ENCODE measurements at places on chromosomes 16 and 17. TPM values are rescaled to one million over a fixed set of nuclear protein-coding genes. Genes with fewer than 3 reads are reported as not detected.

GRCh38 chr17:40614431-40615067 lies 33.1 kb downstream of the SMARCE1 start:
- no peak for DNase-seq
- H3K36me3 ChIP-seq: no peaks in the 10 kb centered on the region
- H3K4me1 ChIP-seq: peaks cover 10% of the 10 kb centered on the region
- peaks cover 48% of the 10 kb centered on the region for H3K27me3 ChIP-seq
- H3K27ac ChIP-seq: no peak overlapping the region

DNA sequence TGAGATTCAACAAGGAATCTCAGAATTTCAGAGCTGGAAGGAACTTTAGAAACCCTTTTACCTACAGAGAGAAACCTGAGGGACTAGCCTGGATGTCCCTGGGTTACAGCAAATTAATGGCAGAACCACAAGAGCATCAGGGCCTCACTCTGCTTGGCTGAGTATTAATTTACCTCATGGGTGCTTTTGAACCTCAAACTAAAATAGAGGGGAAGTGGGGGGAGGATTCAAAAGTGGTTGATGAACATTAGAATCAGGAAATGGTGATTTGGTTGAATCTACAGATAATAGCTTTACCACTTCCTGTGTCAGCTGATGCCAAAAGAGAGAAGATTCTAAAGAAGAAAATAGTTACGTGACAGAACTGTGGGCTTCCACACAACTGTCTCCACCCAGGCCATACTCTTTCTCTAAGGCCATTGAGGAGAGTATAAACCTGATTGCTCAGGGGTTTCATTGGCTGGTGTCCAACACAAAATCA lies 11.3 kb upstream of the SKAP1 start:
- peaks cover 11% of the 10 kb centered on the region for H3K27me3 ChIP-seq
- H3K4me3 ChIP-seq: no peak overlapping the region
- no peaks in the 10 kb centered on the region for H3K36me3 ChIP-seq
- peak overlapping the region; percentile 33 for H3K27ac ChIP-seq

- peaks cover 37% of the 10 kb centered on the region for H3K36me3 ChIP-seq
- no peak overlapping the region for H3K27ac ChIP-seq
- H3K4me1 ChIP-seq: no peaks in the 10 kb centered on the region
- no peaks in the 10 kb centered on the region for H3K27me3 ChIP-seq
- no peak for DNase-seq
- H3K4me3 ChIP-seq: no peak overlapping the region
These were observed 13.9 kb downstream of the MMP2 start for GRCh38 chr16:55492756-55493380.

DNA sequence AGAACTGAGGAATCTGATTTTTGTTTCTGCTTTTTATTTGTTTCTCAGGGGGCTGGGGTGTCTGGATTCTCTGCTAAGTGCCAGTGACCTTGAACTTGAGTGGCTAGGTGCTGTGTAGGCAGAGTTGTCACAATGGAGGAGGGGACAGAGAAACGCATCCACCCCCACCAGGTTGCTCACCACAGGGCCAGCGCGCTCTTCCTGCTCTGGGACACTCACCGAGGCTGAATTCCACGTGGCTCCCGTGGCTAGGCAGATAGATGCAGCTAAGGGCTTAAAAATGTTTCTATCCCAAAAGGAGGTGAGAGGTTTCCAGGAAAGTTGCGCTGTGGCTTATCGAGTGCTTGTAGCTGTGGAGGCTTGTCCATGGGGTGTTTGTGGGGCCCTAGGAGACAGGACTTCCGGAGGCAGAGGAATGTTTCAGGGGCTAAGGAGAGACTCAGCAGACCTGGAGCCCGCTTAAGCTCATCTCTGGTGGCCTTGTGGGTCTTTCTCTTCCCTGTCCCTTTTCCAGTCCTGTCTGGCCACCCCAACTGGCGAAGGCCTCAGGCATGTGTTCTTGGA lies 36.8 kb downstream of the ADCY7 start:
- H3K27ac ChIP-seq: no peak overlapping the region
- H3K36me3 ChIP-seq: no peaks in the 10 kb centered on the region
- peaks cover 9% of the 10 kb centered on the region for H3K4me1 ChIP-seq
- peak; percentile 10 for DNase-seq

GRCh38 chr16:55530316-55530856 lies 21.5 kb downstream of the LPCAT2 start:
- H3K36me3 ChIP-seq: peaks cover 12% of the 10 kb centered on the region
- H3K27ac ChIP-seq: no peak overlapping the region
- no peak overlapping the region for H3K4me3 ChIP-seq
- DNase-seq: no peak
- no peaks in the 10 kb centered on the region for H3K4me1 ChIP-seq
- H3K27me3 ChIP-seq: no peaks in the 10 kb centered on the region

DNA sequence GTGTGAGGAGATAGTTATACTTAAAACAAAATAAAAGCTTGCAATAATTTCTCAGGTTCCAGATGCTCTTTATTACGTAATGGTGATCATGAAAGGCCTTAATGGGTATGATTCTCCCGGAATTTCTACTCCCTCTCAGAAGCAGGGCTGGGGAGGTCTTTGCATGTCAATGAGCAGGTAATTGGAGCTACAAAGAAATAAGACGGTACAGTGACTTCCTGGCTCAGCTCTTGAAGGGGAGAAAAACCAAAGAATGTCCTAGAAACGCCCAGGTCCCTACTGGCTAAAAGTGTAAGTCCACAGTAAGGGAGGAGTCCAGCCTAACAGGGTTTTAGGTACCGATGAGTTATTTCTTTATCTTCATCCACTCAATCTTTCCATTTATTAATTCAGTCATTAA lies 390.9 kb downstream of the TMEM114 start:
- no peak overlapping the region for H3K27ac ChIP-seq
- H3K4me1 ChIP-seq: no peaks in the 10 kb centered on the region
- DNase-seq: no peak
- no peaks in the 10 kb centered on the region for H3K27me3 ChIP-seq
- H3K4me3 ChIP-seq: no peak overlapping the region

DNA sequence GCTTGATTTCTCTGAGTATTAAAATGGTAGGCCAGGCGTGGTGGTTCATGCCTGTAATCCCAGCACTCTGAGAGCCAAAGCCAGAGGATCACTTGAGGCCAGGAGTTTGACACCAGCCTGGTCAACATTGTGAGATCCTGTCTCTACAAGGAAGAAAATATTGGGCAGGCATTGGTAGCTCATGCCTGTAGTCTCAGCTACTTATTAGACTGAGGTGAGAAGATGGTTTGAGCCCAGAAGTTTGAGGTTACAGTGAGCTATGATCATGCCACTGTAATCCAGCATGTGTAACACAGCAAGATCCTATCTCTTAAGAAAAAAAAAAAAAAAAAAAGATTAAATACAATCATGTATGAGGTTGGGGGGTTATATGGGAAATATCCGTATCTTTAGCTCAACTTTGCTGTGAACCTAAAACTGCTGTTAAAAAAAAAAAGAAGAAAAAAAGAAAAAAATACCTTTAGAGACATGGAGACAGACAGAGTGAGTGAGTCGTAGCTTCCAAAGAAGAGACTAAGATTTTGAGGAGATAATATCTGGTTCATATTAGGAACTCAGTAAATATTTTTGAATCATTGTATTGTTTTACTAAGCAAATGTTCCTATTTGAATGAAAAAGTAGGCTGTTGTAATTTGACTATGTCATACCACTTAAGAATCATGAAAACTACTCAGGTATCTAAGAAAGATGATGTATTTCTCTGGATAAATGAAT lies 325.7 kb upstream of the TBX2 start:
- H3K27ac ChIP-seq: no peak overlapping the region
- H3K4me3 ChIP-seq: no peak overlapping the region
- H3K4me1 ChIP-seq: no peaks in the 10 kb centered on the region
- peaks cover 11% of the 10 kb centered on the region for H3K36me3 ChIP-seq
- no peak for DNase-seq
- H3K27me3 ChIP-seq: no peaks in the 10 kb centered on the region

DNA sequence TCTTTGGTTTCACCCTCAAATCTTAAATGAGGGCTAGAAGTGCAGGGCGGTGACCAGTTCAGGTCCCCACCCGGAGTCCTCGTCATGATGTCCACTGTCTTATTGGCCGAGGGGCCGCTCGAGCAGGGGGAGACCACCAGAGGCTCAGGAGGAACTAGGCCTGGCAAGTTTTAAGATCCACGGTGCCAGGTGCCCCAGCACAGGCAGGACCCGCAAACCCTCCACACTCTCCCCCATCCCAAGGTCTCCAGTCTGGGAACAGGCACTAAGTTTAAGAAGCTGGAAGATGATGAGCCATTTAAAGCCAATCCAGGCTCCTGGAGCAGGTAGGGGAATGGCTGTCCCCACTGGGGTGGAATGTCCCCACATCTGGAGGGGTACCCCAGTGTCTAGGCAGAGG lies 4.1 kb downstream of the DLX3 start:
- no peak for DNase-seq
- H3K4me1 ChIP-seq: peaks cover 21% of the 10 kb centered on the region
- no peak overlapping the region for H3K4me3 ChIP-seq
- H3K36me3 ChIP-seq: no peaks in the 10 kb centered on the region
- no peak overlapping the region for H3K27ac ChIP-seq

DNA sequence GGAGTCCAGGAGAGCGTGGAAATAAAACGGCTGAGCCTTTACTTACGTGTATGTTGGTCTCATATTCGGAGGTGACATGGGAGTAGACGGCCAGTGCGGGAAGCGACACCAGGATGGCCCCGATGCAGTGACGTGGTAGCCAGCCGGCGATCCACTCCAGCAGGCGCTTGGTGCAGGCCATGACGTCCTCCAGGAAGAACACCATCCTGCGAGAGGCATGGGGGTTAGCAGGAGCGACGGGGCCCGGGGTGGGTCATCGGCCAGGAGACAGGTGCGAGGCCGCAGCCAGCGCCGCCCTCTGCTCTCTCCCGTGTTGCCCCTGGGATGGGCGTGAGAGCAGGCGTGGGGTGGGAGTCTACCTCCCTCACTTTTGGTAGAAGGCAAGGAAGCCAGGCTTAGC lies 98.6 kb upstream of the CREBBP start:
- peaks cover 6% of the 10 kb centered on the region for H3K36me3 ChIP-seq
- peaks cover 22% of the 10 kb centered on the region for H3K4me1 ChIP-seq
- no peak overlapping the region for H3K27ac ChIP-seq
- no peak overlapping the region for H3K4me3 ChIP-seq
- no peaks in the 10 kb centered on the region for H3K27me3 ChIP-seq

- DNase-seq: no peak
- no peaks in the 10 kb centered on the region for H3K36me3 ChIP-seq
- H3K4me3 ChIP-seq: no peak overlapping the region
- H3K27me3 ChIP-seq: no peaks in the 10 kb centered on the region
- no peak overlapping the region for H3K27ac ChIP-seq
- no peaks in the 10 kb centered on the region for H3K4me1 ChIP-seq
These were observed 10.7 kb upstream of the KCNJ2 start for GRCh38 chr17:70158591-70158990.

- H3K4me3 ChIP-seq: peak overlapping the region; percentile 95
- H3K27me3 ChIP-seq: no peaks in the 10 kb centered on the region
- peaks cover 18% of the 10 kb centered on the region for H3K36me3 ChIP-seq
- H3K27ac ChIP-seq: peak overlapping the region; percentile 54
These were observed 1.2 kb downstream of the SEC14L1 start for GRCh38 chr17:77141846-77142449.

GRCh38 chr16:32116080-32116479 lies 137.0 kb upstream of the TP53TG3D start:
- peaks cover 8% of the 10 kb centered on the region for H3K4me1 ChIP-seq
- no peaks in the 10 kb centered on the region for H3K36me3 ChIP-seq
- H3K27me3 ChIP-seq: peaks cover 17% of the 10 kb centered on the region
- no peak for DNase-seq

DNA sequence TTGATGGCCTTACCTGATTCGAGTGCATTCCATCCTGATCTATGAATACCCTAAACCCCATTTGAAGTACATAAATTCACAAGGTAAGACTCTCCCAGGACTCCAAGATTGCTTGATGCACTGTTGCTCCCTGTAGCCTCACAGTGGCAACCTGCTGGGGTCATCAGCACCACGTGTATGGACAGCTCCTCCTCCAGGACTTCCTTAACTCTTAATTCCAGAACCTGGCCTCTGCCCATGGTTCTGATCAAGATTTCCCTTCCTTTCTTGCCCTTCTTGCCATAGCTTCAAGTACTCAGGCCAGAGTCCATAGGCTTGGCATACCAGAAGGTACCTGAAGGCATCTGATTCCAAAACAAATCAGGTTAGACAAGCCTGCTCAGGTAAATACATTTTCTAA lies 34.0 kb upstream of the NLK start:
- H3K27me3 ChIP-seq: no peaks in the 10 kb centered on the region
- H3K36me3 ChIP-seq: no peaks in the 10 kb centered on the region
- H3K4me3 ChIP-seq: no peak overlapping the region

DNA sequence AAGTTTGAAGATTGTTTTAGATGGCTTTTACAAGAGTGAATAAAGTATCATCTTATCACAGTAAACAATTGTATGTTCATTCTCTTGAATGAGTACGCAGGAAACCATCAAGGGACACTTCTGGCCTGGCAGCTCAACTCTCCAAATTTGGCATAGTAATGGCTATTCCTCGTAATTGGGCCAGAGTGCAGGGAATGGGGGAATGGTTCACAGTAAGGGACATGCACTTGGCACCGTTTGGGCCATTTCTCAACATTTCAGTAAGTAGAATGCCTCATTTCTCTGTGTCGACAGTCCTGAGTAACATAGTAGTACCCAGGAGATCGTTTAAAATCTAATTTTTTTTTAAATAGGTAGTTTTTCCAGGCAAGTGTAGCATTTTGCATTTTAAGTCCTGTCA lies 309.6 kb downstream of the KCNJ2 start:
- DNase-seq: no peak
- H3K4me1 ChIP-seq: no peaks in the 10 kb centered on the region
- H3K36me3 ChIP-seq: no peaks in the 10 kb centered on the region
- no peak overlapping the region for H3K4me3 ChIP-seq
- H3K27me3 ChIP-seq: no peaks in the 10 kb centered on the region

DNA sequence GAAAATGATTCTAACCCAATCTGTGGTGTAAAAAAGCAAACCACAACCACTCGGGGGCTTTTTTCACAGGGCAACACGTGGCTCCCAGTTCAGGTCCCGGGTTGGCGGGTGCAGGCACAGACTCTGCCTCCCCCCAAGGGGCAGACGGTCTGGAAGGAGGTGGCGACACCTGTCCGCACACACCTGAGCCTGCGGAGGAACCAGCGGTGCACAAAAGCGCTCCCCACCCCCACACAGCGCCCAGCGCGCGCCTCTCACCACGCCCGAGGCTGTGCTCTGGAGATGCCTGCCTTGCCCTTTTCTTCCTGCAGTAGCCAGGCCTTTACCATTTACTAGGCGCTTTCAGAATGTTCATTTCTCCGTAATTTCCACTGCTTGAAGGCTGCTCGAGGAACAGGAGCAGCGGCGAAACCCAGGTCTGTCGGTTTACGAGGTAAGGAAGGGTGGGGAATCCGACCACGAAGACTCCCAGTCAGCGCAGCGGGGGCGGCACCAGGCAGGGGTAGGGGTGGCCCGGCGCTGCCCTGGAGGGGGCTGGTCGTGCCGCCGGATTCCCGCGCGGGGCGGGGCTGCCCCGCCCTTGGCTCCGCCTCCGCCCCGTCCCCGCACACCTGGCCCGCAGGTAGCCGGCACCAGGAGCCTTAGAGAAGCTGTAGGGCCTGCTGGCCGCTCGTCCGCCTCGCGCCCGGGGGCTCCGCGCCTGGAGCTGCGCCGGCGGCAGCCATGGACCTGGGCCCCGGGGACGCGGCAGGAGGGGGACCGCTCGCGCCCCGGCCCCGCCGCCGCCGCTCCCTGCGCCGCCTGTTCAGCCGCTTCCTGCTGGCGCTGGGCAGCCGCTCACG lies at the start of gene USP43:
Gene USP43 (plus strand): TSS at position 608 of the 842 bp plus-strand sequence. CDS start 116 bp downstream, at position 724.
- H3K4me1 ChIP-seq: peaks cover 14% of the 10 kb centered on the region
- peak within 1 kb of the TSS; percentile 94 for H3K27ac ChIP-seq
- H3K27me3 ChIP-seq: peaks cover 17% of the 10 kb centered on the region
- H3K36me3 ChIP-seq: no peaks in the 10 kb centered on the region

C1QL1 gene
- 8.6 TPM for polyA plus RNA-seq

PPY gene
- polyA plus RNA-seq: not detected

FBF1 gene
- polyA plus RNA-seq: 10.4 TPM

TUBD1 gene
- 7.5 TPM for polyA plus RNA-seq

GLIS2 gene
- 5.8 TPM for polyA plus RNA-seq

NPIPB2 gene
- polyA plus RNA-seq: 1.8 TPM

NUBP2 gene
- 60.6 TPM for polyA plus RNA-seq

DRG2 gene
- 28.8 TPM for polyA plus RNA-seq

HOXB1 gene
- 0.28 TPM for polyA plus RNA-seq

HIGD1B gene
- polyA plus RNA-seq: 5.4 TPM
